ENCODE measurements at places on chromosomes 1 and 21.

DNA sequence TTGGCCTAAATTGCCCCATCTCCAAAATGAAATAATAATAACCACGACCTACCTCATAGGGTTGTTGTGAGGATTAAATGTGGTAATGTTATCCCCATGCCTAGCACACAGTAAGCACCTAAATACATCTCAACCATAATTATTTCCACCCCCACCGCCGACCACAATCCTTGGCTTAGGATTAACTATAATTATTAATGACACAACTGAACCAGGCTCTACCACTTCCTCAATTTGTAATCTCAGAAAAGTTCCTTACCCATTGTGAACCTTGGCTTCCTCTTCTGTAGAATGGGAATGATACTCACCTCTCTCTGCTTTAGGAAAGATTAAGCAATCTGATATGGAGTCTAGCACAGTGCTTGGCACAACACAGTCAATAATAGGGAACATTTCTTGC, 44.3 kb upstream of the TACSTD2 start:
- no peak for DNase-seq

- peak; percentile 25 for DNase-seq
These were observed 323.3 kb downstream of the RPS6KC1 start for GRCh38 chr1:213374369-213374768.

DNA sequence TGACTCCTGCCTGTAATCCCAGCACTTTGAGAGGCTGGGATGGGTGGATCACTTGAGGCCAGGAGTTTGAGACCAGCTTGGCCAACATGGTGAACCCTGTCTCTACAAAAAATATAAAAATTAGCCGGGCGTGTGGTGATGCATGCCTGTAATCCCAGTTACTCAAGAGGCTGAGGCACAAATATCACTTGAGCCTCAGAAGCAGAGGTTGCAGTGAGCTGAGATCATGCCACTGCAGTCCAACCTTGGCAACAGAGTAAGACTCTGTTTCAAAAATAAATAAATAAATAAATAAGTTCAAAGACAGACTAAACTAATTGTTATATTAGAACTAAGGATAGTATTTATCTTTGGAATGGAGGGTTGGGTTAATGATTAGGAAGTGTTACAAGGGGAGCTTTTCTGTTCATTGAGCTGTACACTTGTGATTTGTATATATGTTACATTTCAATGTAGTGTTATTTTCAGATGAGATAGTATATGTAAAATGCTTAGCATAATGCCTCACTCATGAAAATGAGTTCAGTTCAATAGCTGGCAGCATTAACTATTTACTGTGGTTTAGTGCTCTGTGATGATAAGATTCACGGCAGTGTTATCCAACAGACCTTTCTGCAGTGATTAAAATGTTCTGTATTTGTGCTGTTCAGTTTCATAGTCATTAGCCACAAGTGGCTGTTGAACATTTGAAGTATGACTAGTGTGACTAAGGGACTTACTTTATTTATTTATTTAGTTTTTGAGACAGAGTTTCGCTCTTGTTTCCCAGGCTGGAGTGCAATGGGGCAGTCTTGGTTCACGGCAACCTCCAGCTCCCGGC, 47.7 kb downstream of the OSBPL9 start:
- DNase-seq = no peak

GRCh38 chr1:96220651-96221050, 500.9 kb upstream of the PTBP2 start:
- no peak for DNase-seq

GRCh38 chr1:43147625-43148327, 24.3 kb downstream of the EBNA1BP2 start:
- DNase-seq = peak; percentile 66

- no peak for DNase-seq
These were observed 3.7 kb upstream of the FOXO6 start for GRCh38 chr1:41357451-41358101.

Data from foreskin keratinocyte (primary cell).